ENCODE measurements at places on chromosomes 12 and 14. TPM values are rescaled to one million over a fixed set of nuclear protein-coding genes. Genes with fewer than 3 reads are reported as not detected.

Gene INHBC
- total RNA-seq: 0.14 TPM

Gene C12orf42
- not detected for total RNA-seq

Gene IL23A
- total RNA-seq: not detected

Gene NAP1L1
- total RNA-seq: 1,116 TPM

Gene MYL2
- total RNA-seq: not detected

Gene DENND5B
- 33.9 TPM for total RNA-seq

Gene SYT1
- total RNA-seq: 19.5 TPM

Gene CELA1
- not detected for total RNA-seq

Gene ANKS1B
- 8.4 TPM for total RNA-seq

Gene TCL1B
- not detected for total RNA-seq

Gene ADGRD1
- 0.73 TPM for total RNA-seq

Gene SIRT4
- 1.7 TPM for total RNA-seq

Gene CLEC4A
- total RNA-seq: not detected

Gene TMBIM4
- total RNA-seq: 22.2 TPM

Gene CMA1
- total RNA-seq: not detected

Gene PPM1A
- total RNA-seq: 30.9 TPM

Gene ANKRD33
- total RNA-seq: not detected

Gene HOXC12
- not detected for total RNA-seq

Gene RNFT2
- 79.9 TPM for total RNA-seq

Gene A2M
- total RNA-seq: 76.7 TPM

Gene AVPR1A
- total RNA-seq: not detected

Gene SUOX
- 33.7 TPM for total RNA-seq

Gene TOGARAM1
- total RNA-seq: 14.2 TPM

Gene MARS1
- 257 TPM for total RNA-seq

Gene CISTR
- not detected for total RNA-seq

Gene FAM90A1
- total RNA-seq: not detected

Gene IRF2BPL
- 42.6 TPM for total RNA-seq

All from neural crest cell (in vitro differentiated cells).